ENCODE measurements at places on chromosomes 11 and 22.

DNA sequence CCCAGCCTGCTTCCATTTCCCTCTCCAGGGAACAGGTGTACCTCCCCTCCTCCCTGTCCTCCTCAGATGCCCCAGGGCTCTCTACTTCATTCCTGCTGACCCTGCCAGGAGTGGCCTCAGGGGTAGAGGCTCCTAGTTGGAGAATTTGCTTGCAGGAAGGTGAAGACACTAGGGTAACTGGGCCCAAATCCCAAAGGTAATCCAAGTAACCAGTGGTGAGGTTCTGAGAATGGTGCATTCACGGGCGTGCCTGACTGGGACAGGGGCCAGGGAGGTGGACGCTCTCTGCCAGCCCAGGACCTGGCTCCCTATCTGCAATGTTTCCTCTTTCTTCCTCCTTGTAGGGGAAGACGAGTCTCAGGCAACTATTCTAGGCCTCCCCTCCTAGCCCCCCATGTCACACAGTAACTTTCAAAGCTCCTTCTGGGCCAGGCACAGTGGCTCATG is 2.9 kb downstream of the SLC35C1 start:
- no peak for DNase-seq

- no peak for DNase-seq
These were observed 17.1 kb downstream of the TTC12 start for GRCh38 chr11:113331441-113331840.

DNA sequence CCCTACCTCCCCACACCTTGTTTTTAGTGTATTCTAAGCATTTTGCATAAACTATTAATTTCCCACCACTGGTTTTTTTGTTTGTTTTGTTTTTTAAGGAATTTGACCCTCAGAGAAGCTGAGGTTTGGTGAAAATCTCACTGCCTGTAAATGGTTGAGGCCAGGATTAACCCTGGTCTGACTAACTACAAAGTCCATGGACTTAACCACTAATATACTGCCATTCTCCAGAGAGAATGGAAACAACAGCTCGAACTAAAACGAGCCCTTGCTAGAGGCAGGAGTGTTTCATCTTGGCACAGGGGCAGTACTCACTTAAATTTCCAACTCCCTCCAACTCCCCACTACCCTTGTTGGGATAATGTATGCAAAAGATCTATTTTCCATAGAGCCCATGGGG is 3.0 kb downstream of the CTNND1 start:
- no peak for DNase-seq

DNA sequence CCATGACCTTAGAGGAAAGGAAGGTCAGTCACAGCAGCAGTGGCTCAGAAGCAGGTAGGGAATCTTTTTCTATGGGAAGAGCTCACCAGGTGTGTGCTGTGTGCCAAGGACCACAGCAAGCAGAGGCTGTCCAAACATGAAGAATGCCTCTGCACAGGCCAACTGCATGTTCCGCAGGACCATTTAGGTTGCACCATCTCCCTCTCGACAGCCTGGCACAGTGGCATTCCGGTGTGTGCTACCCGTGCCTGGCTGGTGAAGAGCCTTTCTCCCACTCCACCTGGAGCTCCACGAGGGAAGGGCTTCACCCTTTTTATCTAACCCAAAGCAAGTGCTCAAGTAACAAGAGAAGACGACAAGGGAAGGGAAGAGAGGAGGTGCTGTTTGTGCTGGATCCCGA is 76.5 kb downstream of the PACSIN2 start:
- no peak for DNase-seq

GRCh38 chr11:108069947-108070346 is 51.4 kb upstream of the ACAT1 start:
- no peak for DNase-seq

DNA sequence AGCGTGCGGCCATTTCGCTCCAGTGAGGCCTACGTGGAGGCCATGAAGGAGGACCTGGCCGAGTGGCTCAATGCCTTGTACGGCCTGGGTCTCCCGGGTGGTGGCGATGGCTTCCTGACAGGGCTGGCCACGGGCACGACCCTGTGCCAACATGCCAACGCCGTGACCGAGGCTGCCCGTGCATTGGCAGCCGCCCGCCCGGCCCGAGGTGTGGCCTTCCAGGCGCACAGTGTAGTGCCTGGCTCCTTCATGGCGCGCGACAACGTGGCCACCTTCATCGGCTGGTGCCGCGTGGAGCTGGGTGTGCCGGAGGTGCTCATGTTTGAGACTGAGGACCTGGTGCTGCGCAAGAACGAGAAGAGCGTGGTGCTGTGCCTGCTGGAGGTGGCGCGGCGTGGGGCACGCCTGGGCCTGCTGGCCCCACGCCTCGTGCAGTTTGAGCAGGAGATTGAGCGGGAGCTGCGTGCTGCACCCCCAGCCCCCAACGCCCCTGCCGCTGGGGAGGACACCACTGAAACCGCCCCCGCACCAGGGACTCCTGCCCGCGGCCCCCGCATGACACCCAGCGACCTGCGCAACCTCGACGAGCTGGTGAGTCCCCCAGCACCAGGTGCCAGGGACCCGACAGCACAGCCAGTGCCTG is 1.8 kb downstream of the GAS2L1 start:
- DNase-seq = no peak
